ENCODE measurements at places on chromosomes 12 and 14.

DNA sequence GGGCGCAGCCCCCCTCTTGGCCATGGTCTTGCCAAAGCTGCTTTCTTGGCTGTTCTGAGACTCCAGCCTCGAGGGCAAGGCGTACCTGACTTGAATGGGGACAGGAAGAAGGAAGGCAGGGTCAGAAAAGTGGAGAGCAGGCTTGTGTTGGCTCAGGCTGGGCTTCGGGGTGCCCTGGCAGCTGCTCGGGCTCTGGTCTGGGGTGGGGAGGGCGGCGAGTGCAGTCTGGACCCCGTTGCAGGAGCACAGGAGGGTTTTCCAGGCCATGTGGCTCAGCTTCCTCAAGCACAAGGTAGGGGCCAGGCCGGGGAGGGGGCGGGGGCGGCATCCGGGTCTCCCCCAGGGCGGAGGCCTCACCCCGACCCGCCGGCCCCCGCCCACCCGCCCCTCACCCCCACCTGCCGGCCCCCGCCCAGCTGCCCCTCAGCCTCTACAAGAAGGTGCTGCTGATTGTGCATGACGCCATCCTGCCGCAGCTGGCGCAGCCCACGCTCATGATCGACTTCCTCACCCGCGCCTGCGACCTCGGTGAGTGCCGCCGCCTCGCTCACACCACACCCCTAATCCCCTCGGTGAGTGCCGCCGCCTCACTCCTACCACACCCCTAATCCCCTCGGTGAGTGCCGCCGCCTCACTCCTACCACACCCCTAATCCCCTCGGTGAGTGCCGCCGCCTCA, 4.2 kb downstream of the NOC4L start:
- DNase-seq = no peak

GRCh38 chr12:131507094-131507493, 203.8 kb upstream of the SFSWAP start:
- DNase-seq = no peak

- DNase-seq = no peak
These were observed 32.8 kb downstream of the TC2N start for GRCh38 chr14:91834571-91834970.

GRCh38 chr14:61461808-61462275, 140.5 kb downstream of the PRKCH start:
- no peak for DNase-seq

- DNase-seq = no peak
These were observed 286.3 kb downstream of the RPAP3 start for GRCh38 chr12:47419497-47419896.

All from GOT3 (cell line).